ENCODE measurements at places on chromosomes 5 and 9.

- no peaks in the 10 kb centered on the region for H3K4me1 ChIP-seq
- H3K4me3 ChIP-seq, result no peak overlapping the region
- no peak for DNase-seq
- H3K27ac ChIP-seq, result no peak overlapping the region
- no peaks in the 10 kb centered on the region for H3K36me3 ChIP-seq
These were observed 312.3 kb upstream of the RIOK2 start for GRCh38 chr5:97495301-97495700.

DNA sequence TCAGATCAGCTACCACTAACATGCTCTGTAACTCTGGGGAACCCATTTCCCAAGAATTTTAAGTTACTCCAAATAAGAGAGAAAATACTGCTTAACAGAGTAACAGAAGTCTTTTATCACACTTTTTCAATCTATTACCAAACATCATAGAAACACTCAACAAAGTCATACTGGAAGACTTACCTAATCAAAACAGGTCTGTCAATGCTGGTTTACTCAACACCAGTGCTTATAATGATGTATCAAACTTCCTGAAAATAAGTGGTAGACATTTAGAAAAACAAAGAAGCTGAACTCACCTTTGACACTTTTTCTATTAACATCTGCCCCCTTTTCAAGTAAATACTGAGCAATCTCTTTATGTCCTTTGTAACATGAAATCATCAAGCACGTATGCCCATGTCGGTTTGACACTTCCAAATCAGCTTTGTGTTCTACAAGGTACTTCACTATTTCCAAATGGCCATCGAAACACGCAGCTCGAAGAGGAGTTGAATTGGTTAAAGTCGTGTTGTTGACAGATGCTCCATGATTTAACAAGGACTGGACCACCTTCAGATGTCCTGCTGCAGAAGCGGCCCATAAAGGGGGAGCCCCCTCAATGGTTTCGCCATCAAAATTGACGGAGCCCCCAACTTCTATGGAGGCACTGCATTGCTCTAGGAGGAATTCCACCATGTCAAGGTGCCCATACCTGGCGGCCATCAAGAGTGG, 1.8 kb downstream of the FEM1C start:
- no peak for DNase-seq
- H3K36me3 ChIP-seq, result peaks cover 31% of the 10 kb centered on the region
- peak overlapping the region; percentile 99 for H3K4me3 ChIP-seq
- H3K4me1 ChIP-seq, result no peaks in the 10 kb centered on the region
- no peaks in the 10 kb centered on the region for H3K27me3 ChIP-seq

DNA sequence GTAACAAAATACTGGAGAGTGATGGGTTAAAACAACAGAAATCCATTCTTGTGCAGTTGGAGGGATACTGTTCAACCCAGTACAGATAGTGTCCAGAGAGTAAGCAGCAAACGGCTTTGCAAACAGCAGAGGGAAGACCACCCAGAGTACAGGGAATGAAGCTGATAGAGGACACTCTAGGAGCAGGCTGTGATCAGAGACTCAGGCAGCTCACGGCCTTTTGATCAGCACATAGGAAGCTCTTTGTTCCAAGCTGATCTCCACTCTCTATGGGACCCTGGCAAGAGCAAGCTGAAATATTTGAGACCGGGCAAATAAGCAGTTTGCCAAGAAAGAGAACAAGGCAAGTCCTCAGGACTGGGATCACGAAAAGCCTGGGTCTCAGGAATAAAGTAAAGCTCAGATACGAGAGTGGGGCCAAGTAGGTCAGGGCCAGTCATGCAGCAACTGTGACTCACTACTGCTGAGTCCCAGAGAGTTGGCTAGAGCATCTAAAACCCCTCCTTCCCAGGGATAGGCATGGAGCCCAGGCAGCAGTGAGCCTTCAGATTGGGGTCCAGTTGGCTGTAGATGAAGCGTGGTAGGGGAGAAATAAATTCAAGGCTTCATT, 52.4 kb downstream of the MELK start:
- H3K27ac ChIP-seq, result no peak overlapping the region
- H3K4me3 ChIP-seq, result no peak overlapping the region
- DNase-seq, result no peak
- no peaks in the 10 kb centered on the region for H3K4me1 ChIP-seq
- no peaks in the 10 kb centered on the region for H3K27me3 ChIP-seq

DNA sequence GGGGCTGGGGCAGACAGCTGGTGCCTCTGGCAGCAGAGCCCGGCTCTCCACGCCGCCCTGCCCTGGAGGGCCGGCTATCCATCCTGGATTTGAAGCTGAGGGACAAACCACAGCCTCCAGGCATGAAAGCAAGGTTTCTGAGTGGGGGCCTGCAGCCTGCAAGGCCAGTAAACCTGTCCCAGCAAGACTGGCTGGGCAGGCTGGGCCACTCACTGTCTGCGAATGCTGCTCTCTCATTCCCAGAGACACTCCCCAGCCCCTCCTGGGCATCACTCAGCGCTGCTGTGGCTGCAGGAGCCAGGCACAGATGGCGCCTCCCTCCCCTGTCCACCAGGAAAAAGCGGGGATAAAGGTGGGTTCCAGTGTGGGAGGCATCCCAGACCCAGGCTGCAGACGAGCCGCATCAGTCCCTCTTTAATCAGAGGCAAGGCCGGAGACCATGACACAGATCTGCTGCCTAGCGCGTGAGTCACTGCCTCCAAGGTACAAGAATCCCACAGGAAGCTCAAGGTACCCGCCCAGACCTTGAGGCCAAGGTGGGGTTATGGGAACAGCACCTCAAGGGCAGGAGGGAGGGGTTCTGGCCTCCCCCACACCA, 118.0 kb downstream of the VAV2 start:
- H3K4me3 ChIP-seq, result no peak overlapping the region
- no peaks in the 10 kb centered on the region for H3K4me1 ChIP-seq
- H3K27me3 ChIP-seq, result no peaks in the 10 kb centered on the region
- no peaks in the 10 kb centered on the region for H3K36me3 ChIP-seq

GRCh38 chr5:172642926-172643871, 2.1 kb downstream of the NEURL1B start:
- no peak for DNase-seq
- no peak overlapping the region for H3K4me3 ChIP-seq
- peaks cover 2% of the 10 kb centered on the region for H3K27me3 ChIP-seq

DNA sequence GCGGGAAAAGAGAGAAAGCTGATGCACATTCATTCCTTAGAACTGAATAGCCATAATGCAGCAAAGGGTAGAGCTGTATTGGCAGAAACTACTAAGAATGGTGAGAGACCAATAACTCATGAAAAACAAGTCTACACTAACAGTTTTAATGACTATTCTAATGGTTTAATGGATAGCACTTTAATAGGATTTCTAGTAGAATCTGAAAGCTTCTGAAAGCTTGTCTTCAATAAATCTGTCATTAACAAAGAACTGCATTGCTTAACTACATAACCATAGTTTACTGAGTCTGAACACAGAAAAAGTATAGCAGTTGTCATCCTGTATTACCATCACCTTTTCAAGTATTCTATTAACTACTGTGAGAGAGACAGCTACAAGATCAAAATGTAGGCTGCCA, 617.8 kb upstream of the DMAC1 start:
- no peaks in the 10 kb centered on the region for H3K4me1 ChIP-seq
- DNase-seq, result no peak
- no peaks in the 10 kb centered on the region for H3K36me3 ChIP-seq

Data from H9 (cell line).